ENCODE measurements at places on chromosomes 11 and 22.

GRCh38 chr11:120581313-120581712 is 69.8 kb downstream of the GRIK4 start:
- DNase-seq, result no peak

DNA sequence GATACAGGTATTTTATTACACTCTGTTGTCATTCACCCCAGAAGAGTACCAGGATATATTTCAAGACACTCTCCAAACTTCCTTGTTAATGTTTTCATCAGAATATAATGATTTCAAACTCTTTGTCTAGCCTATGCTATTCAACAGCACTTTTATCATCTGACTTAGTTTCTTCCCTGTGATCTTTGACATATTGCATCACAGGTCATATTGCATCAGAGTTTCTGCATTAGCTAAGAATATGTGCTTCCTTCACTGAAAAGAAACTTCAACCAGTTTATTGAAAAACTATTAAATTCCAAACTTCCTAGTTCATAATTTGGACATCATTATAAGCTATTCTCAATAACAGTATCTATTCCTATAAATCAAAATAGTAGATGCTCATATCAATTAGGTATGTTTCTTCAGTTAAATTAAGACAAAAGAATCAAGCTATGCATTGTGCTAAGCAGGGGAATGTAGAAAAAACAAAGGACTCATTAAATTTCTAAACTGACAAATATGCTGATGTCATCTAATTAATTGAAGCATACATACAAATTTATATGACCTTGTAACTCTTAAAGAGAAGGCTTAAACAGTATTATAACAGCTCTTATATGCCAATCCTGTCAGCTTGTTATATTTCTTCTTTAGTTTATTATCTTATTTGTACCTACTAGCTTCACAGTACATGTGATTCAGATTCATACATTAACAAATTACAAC is 361.8 kb upstream of the LUZP2 start:
- no peak for DNase-seq

GRCh38 chr22:45238957-45239680 is 1.6 kb downstream of the KIAA0930 start:
- DNase-seq, result no peak

- no peak for DNase-seq
Observed at GRCh38 chr11:115148691-115149090, 355.5 kb downstream of the CADM1 start.

DNA sequence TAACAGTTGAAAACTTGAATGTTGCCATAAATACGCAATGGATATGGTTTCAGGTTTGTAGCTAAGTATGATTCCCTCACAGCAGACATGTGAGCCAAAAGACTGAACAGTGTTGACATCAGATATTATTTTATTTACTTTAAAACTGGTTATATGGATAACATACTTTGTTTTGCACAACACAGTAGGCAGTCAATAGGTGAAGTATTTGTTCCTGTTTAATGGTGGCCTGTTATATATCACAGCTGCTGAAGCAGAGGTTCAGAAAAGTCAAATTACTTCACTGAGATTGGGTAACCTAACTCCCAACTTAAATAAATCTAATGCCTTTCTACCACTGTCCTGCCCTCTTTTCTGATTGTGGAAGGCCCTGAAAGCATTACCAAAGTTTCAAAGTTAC is 44.6 kb downstream of the YAP1 start:
- no peak for DNase-seq

- no peak for DNase-seq
Observed at GRCh38 chr11:67516806-67517205, 6.4 kb downstream of the CABP2 start.

DNA sequence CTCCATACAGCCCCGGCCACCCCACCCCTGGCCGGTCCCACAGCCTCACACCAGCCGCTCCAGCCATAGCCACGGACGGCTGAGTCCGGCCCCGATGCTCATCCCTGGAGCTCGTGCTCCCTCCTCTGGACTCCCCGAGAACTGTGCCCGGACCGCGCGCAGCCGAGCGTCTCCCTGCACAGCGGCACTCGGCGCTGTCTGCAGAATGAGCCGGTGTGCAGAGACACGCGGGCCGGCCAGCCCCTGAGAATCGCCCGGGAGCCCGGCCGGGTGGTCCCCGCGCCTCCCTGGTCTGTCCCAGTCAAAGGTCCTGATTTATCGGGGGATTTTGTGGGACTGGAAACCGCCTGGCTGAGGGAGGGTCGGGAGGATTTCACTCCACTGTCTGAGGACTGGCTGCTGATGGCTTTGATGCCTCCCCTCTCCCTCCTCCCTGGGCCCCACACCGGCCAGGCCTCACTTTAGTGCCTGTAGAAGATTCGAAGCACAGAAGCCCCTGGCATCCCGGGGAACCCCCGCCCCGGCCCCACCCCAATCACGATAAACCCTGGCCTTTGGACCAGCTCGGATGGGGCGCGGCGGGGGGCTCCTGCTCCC is 102.7 kb downstream of the BRD1 start:
- peak; percentile 84 for DNase-seq

GRCh38 chr11:44985721-44986120 is 35.0 kb upstream of the TP53I11 start:
- no peak for DNase-seq

DNA sequence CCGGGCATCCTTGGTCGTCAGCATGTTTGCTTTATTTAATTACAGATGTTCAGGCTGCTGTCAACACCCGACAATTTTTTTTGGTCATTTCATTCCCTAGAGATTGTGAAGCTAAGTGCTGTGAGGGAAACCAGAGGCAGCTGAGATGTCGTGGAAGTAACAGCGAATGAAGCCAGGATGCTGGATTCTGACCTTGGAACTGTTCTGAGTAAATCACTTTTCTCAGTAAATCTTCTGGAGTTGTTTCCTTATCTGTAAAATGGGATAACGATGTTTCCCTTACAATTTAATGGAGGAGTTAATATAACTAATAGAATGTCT is 390 bp upstream of the CKAP5 start:
- no peak for DNase-seq

DNA sequence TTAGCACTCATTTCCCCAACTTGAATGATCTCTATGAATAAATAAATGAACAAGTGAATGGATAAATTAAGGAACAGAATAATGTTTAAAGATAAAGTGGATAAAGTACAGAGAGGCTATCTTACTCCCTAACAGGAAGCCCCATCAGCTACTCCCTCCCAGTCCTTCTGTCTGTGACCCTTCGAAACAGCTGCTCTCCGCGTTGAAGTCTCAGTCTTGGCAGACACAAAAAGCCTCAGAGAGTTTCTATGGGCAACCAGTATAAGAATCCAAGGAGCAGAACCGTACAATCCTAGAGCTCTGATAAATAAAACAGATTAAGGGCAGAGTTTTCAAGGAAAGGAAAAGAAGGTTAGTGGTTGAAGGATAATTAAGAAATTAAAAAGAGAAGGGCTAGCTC is 35.0 kb downstream of the GUCY1A2 start:
- no peak for DNase-seq

GRCh38 chr11:6637871-6638270 is 17.7 kb downstream of the DCHS1 start:
- DNase-seq, result no peak

GRCh38 chr11:18705651-18706281 is 7.2 kb downstream of the TMEM86A start:
- DNase-seq, result peak; percentile 31

GRCh38 chr11:93194673-93195291 is 3.0 kb downstream of the SLC36A4 start:
- no peak for DNase-seq

All from stimulated activated naive CD8-positive, alpha-beta T cell treated with anti-CD3 and anti-CD28 coated beads, Interleukin-15, Interleukin-2, amounts not matched to agents 100 U/mL and 50 U/mL, for 24 hours (primary cell).